ENCODE measurements at places on chromosomes 7 and 10.

GRCh38 chr7:12567015-12567414 lies 3.5 kb upstream of the SCIN start:
- DNase-seq: no peak

DNA sequence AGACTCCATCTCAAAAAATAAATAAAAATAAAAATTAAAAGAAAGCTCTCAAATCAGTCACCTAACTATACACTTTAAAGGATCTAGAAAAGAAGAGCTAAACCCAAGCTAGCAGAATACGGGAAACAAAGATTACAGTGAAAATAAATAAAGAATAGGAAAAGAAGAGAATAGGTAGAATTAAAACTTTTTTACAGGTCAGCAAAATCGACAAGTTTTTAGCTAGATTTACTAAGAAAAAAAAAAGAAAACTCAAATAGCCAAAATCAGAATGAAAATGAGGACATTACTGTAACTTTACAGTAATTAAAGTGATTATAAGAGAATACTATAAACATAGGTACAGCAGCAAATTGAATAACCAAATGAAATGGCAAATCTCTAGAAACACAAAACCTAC lies 51.5 kb upstream of the RABGEF1 start:
- DNase-seq: no peak

DNA sequence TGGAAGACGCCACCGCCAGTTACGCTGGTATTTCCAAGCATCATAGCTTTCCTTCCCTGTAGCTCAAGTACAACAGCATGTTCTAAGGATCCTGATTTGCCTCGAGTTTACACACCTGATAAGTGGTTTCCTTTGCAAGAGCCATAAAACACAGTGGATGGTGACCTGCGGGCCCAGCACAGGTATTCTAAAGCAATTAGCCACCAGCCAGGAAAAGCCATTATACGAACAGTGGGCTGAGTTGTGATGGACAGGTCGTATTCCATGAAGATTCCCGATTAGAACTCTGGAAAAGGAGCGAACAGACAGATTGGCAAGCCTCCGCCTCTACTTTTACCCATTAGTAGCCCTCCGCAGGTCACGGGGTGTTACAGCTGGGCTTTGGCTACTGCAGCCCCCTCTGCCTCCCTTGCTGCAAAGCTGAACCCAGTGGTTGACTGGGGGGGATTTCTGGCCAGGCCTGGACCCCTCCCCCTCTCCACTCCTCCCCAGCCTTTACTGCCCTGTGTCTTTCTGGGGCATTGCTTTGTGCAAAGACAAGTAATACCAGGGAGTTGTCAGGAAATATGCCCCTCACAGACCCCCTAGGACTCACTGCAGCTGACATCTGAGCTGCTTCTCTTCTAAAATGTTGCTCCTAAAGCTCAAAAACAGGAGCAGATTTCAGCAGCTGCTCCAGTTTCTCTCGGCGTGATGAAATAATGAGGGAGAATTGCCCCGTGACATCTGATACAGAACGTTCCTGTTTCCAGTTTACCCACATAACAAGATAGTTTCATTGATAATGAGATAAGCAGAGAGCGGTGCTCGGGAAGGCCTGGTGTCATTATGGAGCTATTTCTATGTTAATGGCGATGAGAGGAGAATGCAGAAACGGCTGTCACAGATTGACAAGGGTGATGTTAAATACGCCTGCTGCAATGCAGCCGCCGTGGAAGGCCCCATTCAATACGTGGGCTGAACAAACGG lies 214.4 kb downstream of the CCSER2 start:
- DNase-seq: no peak

DNA sequence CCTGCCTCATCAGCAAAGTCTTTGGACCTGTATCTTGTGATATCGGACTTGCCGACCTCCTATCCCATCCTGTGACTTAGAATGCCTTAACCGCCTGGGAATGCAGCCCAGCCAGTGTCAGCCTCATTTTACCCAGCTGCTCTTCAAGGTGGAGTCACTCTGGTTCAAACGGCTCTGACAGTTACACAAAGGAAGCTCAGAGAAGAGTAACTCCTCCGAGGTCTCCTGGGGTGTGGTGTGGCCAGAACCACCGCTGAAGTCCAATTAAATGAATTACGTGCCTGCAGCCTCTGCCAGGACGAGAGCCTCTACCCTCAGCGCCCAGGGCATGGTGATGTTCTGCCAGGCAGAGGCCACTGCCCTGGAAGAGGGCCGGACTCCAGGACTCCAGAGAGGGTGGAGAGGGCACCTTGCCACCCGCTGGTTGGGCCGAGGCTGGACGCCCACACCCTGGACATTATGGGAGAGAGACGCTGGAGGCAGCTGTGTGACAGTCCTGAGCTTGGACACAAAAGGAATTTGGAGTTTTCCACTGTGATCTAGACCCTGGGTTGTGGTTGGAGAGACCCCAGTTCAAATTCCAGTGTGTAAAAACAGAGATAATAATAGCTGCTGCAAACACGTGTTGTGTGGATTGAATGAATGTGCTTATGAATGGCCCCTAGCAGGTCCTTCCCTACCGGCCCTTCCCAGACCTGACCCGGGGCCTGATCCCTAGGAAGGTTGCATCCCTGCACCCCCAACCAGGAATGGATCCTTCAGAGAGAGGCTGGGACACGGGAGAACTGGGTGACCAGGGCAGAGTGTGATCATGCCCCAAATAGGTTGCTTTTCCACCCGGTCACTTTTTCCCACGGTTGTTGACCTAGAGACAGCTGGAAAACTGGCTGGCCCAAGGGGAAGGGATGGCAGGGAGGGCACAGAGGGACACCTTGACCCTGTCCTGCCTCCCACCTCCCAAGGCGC lies 37.8 kb upstream of the FZD9 start:
- no peak for DNase-seq

GRCh38 chr7:16616122-16616521 lies 29.4 kb downstream of the ANKMY2 start:
- no peak for DNase-seq

DNA sequence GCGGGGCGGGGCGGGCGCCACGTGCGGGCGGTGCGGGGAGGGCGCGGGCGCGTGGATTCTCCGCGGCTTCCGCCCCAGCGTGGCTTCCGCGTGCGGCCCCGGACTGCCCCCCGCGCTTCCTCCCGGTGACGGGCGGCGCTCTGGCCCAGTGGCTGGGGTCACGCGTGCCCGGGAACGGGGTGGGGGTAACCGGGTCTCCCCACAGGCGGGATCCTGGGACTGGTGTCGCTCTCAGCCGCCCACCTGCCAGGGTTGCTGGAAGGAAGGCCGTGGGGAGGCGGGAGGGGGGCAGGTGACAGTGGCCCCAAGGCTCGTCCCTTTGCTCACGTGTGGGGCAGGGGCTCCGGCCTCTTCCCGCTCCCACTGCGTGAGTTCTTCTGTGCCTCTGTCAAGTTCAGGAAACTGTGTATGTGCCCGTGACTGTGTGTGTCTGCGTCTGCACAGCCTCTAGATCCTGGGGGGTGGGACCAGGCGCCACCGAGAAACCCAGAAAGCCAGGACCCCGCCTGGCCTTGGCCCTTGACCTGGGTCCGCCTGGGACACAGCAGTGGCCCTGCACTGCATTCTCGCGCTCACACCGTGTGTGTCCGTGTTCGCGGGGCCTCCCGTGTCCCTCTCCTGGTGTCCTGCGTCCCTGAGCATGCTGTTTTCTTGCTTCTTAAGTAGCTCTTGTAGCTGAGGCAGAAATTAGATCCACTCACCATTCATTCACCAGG lies 919 bp downstream of the MAFK start:
- peak; percentile 60 for DNase-seq

DNA sequence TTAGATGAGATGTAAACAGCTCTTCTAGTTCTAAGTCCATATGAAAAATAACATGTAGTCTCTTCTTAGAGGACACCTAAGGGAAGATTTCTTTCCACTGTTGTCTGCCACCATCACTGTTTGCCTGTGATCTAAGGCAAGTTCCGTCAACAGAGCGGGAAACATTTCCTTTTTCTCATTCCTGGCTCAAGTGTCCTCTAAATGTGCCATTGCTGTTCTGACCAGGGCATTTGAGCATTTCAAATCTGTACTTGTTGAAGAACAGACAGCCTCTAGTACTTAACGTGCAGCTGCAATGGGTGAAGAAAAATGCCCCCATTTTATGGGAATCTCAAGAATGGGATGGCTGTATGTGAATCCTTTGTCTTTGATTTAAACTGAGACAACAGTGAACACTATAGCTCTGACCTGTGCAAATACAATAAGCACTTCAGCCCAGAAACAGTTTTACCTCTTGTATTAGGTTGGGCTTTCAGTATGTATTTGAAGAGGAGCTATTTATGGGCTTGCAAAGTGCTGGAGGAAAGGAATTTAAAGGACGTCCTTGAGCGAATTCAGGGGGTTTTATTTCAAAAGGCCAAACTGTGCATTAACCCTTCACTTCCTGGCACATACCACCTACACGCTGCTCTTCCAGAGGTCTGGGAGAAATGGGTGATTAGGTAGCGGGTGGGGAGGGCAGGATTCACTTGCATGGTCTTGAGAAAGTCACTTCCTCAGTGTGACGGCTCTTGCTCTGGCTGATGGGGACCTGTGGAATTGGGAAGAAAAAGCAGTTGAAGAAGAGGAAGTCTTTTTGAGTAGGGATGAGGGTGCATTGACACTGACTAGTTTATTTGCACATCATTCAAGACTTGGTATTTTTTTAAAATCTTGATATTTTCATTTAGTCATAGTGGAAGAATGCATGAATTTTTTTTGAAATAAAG lies 66.1 kb downstream of the THNSL1 start:
- no peak for DNase-seq

DNA sequence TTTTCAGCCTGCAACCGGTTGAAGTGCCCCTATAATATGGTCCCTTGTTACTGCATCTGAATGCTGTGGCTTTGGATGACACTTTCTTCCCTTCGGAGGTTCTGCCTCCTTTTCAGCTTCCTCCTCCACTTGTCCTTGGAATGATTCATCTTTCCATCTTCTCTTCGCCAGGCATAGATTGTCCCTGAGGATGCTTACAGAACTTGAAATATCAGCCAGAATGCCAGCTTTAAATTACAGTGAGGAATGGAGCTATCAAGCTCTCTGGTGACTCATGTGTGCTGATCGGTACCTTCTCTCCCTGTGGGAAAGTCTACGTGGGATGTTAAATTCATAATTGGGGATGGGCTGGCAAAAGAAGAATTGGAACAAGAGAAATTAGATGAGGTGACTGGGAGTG lies 45.9 kb upstream of the PDK4 start:
- no peak for DNase-seq

- DNase-seq: no peak
These were observed 154.4 kb downstream of the CCDC7 start for GRCh38 chr10:32600317-32600716.

DNA sequence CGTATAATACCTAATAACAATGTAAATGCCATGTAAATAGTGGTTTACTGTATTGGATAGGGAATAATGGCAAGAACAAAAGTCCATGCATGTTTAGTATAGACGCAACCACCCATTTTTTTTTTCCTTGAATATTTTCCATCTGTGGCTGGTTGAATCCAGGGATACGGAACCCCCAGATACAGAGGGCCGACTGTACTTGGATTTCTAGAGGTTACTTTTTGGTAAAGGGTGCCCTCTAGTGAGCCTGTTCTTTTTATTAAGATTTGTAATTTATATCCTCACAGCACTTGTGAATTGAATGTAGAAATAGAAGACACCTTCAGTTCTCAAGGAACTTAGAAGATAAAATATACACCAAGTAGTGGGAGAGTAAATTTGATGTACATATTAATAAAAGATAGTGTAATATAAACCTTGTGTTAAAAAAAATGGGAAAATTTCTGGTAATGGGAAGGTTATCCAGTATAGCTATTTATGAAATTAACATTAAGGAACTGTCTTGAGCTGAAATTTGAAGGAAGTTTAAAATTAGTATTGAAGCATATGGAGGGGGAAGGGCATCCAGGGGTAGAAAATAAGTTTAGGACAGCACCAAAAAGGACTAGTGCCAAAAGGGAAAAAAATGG lies 32.0 kb downstream of the EXOC6 start:
- peak; percentile 74 for DNase-seq

DNA sequence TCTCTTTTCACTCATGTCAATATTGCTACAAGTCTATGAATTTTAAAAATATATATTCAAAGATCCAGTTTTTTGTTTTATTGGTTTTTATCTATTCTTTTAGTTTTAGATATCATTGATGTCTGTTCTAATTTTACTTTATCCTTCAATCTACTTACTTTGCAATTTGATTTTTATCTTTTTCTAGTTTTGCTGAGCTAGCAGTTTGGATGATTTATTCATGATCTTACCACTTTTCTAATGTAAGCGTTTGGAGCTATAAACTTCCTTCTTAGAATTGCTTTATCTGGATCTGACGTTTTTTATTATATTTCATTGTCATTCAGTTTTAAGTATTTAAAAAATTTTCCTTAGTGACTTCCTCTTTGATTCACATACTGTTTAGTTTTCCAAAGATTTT lies 664.5 kb upstream of the VSTM2A start:
- DNase-seq: no peak

DNA sequence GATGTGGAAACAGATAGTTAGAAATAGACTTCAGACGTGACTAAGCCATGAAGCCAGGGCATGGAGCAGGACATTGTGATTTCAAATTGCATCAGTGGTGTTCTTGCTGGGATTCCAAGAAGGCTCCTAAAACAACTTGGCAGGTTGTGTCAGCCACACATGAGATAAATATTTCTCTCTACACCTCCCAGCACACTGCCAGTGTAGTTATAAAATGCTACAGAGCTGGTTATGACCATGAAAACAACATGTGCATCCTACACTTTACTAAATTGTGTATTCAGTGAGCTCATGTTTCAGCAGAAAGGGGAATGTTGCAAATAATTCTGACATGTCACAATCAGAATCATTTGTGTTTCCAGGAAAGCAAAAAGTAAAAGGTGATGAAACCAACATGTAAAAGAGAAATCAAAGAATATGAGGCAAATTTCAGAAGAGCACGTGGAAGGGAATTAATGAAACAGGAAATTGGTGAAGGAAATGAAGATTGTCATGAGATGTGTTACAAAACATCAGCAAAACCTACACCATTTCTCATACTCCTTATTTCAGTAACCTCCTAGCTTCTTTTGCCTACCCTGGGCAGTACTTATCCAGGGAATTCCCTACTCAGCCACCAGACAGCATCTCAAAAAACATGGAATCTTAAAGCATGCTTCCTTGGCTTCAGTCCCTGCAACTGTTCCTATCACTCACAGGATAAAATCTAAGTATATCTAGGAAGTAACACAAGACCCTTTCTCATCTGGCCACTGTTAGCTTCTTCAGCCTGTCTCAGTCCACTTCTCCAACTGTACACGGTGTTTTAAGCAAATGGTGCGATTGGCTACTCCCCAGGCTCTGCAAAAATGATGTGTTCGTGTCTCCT lies 5.8 kb upstream of the CYP3A7 start:
- no peak for DNase-seq

DNA sequence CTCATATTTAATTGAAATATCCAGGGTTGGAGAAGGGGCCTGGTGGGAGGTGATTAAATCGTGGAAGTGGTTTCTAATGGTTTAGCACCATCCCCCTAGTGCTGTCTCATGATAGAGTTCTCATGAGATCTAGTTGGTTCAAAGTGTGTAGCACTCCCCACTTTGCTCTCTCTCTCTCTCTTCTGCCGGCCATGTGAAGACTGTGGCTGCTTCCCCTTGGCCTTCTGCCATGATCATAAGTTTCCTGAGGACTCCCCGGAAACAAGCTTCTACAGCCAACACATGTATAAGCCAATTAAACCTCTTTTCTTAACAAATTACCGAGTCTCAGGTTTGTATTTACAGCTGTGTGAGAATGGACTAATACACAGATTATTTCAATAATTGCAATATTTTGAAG lies 305.8 kb upstream of the KCND2 start:
- no peak for DNase-seq

- DNase-seq: no peak
These were observed 45.6 kb downstream of the PWWP2B start for GRCh38 chr10:132442636-132443035.

- no peak for DNase-seq
These were observed 17.2 kb upstream of the GIMAP8 start for GRCh38 chr7:150432915-150433892.
